Activated CD4-positive, alpha-beta memory T cell treated with anti-CD3 and anti-CD28 coated beads for 36 hours (primary cell): ENCODE measurements at places on chromosomes 11 and 22.

DNA sequence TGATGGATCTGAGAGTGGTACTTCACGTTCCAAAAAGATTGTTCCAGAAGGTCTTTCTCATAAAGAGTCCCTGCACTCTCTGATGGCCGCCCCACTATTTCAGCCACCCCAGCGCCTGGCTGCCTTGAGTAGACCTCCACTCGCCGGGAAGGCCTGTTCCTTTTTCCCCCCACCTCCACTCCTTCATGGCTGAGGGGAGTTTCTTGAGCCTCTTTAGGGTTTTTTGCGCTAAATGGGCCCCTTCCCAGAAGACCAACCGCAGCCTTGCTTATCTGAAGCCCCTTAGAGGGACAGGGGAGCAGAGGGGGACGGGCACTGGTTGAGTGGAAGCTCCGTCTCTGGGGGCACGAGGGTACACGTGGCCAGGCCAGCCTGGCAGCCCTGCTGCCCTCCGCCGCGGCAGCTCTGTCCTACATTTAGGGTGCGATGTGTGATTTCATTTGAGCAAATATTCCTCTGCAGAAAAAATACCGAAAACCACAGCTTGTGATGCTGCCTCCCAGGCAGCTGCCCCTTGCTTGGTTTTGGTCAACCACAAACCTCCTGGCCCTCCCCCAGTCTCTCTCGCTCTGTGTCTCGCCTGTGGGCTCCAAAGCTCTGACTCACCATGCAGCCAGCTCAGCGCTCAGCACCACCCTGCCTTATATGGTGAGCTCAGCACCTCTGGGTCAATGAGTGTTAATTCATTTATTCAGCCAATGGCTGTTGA, 88.7 kb downstream of the TP53I11 start:
- DNase-seq: peak; percentile 94

- no peak for DNase-seq
These were observed 46.4 kb downstream of the GAB4 start for GRCh38 chr22:16961477-16962186.

GRCh38 chr22:30047364-30047738, 32.9 kb upstream of the HORMAD2 start:
- DNase-seq: peak; percentile 14

DNA sequence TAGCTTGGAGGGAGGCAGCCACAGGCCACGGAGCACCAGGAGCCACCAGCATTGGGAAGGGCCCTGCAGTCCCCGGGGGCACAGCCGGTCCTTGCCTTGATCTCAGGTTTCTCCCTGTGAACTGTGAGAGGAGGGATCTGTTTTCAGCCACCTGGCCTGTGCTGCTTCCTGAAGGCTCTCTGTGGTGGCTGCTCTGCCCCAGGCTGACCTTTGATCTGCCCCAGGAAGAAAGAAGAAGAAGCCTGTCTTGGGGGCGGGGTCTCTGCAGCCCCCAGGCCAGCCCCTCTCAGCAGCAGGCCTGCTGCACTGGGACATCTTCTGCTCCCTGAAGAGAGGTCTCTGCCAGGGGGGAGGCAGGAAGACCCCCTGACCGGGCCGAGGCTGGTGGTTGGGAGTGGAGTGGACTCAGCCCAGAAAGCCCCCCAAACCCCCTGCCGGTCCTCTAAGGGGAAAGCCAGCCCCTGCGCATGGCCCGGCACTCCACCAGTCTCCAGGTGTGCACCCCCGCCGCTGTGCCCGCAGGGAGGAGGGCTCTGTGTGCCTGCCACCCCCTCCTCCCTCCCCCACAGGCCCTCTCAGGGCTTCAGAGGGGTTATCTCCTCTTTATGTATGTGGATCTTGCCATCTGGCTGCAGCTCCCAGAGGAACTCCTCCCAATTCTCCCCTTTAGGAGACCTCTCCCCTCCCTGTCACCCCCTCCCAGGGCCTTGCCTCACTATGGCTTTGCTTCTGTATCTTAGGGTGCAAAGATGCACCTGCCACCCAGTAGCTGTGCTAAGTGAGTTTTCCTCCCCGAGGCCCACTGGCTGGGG, 675.3 kb downstream of the BRD1 start:
- no peak for DNase-seq

GRCh38 chr11:134913391-134913790, 501.3 kb upstream of the B3GAT1 start:
- no peak for DNase-seq

DNA sequence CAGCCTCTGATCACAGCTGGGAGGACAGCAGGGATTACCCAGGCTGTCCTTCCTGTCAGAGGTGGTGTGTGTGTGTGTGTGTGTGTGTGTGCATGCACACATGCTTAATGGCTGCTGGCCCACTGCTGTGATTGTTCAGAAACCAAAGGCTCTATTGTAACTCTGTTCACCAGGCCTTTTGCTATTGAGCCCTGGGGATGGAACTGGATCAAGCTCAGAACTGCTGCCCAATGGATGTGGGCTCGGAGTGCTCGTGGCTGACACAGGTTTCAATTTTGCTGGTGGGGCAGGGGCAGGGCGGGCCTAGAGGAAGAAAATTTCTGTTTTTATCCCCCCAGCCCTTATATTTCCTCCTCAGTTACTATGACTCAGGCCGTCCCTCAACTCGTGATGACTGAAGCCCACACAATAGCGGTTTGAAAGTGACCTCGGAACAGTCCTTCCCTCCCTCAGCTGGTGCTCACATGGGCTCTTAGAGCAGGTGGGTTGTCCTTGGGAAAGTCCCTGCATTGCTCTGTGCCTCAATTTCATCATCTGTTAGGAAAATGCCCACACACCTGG, 359.3 kb downstream of the TENM4 start:
- DNase-seq: no peak

- DNase-seq: no peak
These were observed 274.4 kb upstream of the SYN3 start for GRCh38 chr22:33332538-33332937.

DNA sequence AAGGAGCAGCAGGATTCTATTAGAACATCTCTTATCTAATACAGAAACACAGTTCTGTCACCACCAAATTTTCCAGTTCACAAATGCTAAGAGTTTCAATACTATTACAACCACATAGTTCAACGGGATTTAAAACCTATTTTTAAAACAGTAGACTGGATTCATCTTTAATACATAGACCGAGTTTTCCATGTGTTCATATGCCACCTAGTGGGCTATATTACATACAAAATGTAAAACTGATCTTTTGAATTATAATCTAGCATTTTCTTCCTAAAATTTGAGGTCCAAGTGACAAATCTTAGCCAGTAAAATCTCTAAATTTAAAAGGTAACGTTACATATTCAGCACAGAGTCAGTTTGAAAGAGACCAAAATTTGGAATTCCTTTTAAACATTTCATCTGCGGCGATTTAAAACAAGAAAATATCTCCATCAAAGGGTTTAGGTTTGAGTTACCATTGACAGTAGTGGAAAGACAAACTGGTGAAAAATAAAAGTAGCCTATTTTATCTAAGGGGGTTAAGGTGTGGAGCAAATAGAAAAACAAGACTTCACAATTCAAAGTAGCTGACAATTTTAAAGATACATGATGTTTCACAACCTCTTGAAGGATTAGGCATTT, 269.3 kb upstream of the MPPED2 start:
- DNase-seq: no peak

DNA sequence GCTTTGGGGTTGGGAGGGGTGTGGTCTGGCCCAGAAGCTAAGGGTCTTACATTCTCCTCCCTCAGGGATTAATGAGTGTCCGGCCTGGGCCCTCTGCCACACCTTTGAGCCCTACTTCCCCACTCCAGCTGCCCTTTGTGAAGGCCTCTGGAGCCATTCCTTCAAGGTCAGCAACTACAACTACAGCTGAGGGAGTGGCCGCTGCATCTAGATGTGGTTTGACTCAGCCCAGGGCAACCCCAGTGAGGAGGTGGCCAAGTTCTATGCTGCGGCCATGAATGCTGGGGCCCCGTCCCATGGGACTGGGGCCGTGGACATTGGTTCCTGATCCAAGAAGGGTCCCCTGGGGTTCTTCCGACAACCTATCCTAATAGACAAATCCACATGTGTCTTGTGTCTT, 14.3 kb upstream of the FOLR1 start:
- DNase-seq: no peak

- no peak for DNase-seq
These were observed 100.6 kb downstream of the FBXO7 start for GRCh38 chr22:32574958-32575910.

DNA sequence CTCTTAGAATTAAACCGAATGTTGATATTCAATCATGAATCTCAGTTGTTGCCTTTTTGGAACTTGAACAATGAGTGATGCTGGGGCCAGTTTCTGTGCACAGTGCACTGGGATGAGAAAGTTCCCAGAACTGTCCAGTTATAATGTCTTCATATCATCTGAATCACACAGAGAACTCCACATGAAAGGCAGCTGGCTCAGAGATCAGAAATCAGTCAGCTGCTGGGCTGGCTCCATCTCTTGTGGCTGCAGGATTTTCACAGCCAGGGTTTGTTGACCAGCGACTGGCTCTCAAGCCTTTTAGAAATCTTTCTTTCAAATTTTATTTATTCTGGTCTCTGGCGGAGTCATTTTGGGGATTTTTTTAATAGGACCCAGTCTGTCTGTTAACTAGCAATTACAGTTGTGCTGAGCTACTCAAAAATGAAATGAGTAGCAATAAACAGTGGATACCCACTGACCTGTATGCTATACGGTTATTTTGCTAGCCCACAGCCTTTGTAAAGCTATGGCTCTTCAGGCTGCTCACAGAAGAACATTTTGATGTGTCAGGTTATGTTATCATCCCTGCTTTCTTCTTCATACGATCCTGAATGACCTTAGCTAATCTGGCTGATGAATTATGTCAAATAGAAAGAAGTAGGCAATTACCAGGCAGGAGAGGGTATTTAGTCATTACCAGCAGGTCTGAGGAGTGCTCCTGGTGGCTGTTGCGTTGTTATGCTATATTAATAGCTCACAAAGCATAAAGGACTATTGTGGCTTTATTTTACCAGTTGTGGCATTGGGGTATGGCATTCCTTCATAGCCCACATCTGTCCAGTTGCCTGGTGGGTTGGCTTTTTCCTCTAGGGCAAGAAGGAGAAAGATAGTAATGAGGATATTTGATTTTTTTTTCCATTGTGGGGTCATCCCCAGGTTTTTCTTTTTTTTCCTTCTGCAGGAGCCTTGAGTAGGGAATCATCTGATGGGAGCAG, 3.6 kb downstream of the FAT3 start:
- no peak for DNase-seq

DNA sequence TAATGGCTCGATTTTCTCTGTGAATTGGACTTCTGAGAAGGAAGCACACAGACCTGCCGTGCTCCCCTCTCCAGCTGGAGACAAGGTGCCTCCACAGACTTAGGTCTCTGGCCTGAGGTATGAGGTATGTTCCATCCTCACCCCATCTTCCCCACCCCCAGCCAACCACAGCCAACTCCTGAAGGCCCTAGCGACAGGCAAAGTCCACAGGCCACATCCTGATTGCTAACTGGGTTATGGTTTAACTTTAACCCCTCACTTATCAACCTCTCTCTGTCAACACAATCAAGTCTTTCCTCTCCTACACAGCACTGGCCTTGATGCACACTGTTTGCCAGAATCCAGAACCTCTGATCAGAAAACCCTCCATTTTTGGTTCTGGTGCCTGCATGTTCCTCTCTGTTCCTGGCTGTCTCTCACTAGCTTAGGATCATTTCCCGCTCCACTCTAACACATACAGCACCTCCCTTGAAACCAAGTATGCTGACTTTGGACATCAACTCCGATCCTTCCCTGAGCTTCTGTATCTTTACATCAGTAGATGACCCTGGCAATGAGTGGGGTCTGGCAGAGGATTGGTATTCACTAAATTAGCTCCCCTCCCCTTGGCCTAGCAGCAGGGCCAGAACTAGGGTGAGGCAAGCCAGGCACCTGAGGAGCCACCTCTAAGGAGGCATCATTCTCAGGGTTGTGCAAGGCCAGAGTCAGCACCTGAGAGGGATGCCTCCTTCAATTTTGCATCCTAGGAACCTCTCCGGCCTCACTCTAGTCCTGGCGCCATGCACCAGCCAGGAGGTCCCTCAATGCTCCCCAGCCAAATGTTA, 22.0 kb downstream of the JAML start:
- DNase-seq: peak; percentile 83

DNA sequence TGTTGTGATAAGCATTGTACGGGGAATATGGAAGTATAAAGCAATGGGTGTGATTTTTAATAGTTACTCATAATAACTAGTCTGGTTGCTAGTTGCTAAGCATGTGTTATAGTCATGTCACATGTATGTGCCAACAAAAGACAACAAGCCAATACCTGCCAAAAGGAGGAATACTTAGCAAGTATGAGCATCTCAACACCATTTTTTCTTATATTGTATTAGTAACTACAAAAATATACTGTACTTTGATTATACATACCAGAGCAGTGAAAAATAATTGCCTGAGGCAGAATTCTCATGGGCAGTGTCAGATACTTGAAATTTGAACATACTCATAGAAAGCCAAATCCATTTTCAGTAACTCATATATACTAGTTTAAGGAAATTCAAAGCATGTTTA, 62.4 kb upstream of the ALKBH3 start:
- DNase-seq: no peak

DNA sequence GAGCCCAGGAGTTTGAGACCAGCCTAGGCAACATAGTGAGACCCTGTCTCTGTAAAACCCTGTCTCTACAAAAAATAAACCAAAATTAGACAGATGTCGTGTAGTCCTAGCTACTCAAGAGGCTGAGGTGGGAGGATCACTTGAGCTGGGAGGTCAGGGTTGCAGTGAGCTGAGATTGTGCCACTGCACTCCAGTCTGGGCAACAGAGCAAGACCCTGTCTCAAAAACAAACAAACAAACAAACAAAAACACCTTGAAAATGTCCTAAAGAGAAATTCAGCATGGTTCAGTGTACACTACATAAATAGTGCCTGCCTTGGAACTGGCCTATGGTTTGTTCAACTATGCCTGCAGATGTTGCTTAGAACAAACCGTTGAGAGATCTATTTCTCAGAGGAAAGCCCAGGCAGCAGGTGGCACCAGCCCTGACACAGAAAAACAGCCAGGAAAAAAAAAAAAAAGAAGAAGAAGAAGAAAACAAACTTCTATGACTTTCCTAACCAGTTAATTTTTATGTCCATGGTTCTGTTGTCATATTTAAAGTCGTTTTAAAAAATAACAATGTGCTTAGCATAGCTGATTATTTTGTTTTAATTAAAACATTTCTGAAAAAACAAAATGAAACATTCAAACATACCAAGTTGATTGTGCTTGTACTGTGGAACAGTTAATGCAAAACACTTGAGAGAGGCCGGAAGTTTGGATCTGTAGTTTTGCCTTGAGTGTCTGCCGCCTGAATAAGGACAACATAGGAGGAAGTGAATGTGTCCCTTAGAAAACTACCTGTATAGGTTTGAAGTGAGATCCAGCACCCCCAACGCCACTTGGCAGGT, 5.4 kb downstream of the KREMEN1 start:
- DNase-seq: no peak

- no peak for DNase-seq
These were observed 10.4 kb upstream of the RASL10A start for GRCh38 chr22:29325785-29326315.

- DNase-seq: no peak
These were observed 29.2 kb downstream of the PDGFD start for GRCh38 chr11:104134745-104135144.

GRCh38 chr11:72589802-72590761, 84.1 kb downstream of the PDE2A start:
- peak; percentile 70 for DNase-seq

DNA sequence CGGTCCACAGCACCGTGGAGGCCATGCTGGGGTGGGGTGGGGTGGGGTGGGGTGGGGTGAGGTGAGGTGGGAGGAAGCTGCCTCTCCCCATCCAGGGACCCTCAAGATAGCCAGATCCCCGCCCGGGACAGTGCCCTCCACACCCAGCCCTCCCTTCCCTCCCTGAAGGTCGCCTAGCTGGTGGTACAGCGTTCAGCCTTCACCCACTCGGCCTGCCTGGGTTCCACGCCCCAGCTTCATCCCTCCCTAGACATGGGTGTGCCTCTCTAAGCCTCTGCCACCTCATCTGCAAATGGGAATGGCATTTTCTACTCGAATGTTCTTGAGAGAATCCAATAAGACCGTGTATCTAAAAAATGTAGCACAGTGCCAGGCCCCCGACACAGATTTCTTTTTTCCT, 17.8 kb downstream of the KCTD17 start:
- DNase-seq: no peak
